ENCODE measurements at places on chromosomes 3 and 15.

DNA sequence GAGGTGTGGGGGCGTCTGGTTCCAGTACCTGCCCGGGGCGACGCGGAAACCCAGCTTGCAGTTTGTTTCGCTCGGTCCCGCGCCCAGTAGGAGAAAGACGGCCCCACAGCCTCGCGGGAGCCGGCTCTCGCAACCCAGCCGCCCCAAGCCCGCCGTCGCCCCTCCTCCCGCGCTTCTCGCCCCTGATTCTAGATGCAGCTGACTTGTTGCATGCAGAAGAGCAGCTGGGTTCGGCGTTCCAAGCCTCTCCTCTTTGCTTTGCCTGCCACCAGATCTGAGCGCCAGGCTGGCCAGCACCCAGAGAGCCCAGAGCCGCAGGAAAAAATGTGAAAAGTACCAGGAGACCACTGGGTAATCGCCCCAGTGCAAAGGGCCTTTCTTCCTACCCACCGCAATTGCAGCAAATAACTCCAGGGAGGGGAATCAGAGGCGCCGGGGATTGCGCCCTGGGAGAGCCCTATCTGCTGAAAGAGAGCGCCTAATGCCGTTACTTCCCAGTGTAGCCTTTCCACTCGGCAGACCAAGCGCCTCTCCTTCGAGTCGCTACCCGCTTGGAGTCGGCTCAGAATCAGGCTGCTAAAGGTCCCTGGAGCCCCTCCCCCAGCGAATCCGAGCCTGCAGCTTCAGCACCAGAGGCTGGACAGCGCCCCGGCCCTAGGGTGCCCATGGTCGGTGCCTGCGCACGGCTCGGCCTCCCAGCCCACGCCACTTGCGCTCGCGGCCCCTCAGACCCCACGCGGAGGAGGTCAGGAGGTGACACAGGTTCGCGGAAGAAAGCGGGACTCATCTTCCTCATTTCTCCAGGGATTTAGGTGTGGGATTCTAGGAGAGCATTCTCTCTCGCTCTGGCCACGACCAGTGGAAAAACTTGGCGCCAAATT, 15.7 kb upstream of the AEN start:
- DNase-seq, result no peak

- DNase-seq, result no peak
These were observed 78.1 kb upstream of the RNF7 start for GRCh38 chr3:141659821-141660613.

DNA sequence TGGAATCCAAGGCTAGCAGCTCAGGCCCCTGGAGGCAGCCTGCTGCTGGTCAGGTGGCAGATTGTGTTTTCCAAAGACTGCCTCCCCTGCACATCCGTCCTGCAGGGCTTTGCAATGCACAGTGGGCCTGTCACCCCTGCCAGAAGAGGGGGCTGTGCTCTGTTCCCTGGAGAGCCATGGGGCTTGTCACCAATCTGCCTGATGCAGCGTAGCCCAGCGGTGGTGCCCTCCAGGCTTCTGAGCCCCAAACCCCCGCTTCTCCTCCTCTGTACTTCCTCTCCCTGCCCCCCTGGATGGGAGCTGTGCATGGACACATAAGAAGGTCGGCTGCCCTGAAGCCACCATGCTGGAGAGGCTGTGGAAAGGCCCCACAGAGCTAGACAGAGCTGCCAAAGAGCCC, 10.0 kb upstream of the PLXNA1 start:
- no peak for DNase-seq

DNA sequence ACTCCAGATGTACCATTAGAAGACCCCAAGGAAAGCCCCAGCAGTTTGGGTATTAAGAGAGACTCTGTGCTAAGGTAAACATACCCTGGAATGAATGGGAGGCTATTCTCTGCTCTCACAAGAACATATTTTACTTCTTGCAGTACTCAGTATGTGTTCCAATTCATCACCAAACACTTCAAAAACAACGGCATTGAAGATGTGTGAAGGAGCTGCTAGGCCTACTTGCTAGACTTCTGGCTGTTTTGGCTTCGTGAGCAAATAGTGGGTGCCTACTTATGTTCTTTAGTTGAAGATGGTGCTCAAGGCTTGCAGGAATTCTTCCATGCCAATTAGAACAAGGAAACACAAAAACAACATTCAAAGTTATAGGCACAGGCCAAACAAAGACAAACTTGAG, 514.5 kb downstream of the ROBO1 start:
- DNase-seq, result no peak

DNA sequence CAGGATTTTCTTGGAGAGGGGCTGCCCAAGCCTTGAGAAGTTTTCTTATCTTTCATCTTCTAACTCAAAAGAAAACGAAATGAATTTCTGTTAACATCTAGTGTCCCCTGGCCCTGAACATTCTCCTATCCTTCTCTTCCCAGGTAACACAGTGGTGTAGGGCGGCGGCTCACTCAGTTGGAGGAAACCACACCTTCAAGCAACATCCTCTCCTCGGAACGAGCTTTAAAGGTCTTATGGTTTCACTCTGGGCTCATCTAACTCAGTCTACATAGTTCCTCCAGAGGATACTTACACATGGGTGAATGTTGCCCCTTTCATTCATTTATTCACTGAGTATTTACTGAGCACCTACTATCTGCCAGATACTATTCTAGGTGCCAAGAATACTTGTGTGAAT, 31.0 kb upstream of the KLHL6 start:
- DNase-seq, result no peak

- DNase-seq, result no peak
These were observed 123.9 kb upstream of the MEF2A start for GRCh38 chr15:99441871-99442251.

DNA sequence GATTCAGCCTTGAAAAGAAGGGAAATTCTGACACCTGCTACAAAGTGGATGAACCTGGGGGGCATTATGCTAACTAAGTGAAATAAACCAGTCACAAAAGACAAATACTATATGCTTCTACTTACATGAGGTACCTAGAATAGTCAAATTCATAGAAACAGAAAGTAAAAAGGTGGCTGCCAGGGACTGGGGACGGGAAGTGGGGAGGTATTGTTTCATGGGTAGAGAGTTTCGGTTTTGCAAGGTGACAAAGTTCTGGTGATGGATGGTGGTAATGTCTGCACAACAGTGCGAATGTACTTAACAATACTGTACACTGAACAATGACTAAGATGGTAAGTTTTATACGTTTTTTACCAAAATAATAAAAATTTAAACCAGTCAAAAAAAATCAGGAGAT, 4.8 kb downstream of the IDH2 start:
- DNase-seq, result no peak

GRCh38 chr15:60685346-60685937, 206.5 kb upstream of the ICE2 start:
- DNase-seq, result no peak

DNA sequence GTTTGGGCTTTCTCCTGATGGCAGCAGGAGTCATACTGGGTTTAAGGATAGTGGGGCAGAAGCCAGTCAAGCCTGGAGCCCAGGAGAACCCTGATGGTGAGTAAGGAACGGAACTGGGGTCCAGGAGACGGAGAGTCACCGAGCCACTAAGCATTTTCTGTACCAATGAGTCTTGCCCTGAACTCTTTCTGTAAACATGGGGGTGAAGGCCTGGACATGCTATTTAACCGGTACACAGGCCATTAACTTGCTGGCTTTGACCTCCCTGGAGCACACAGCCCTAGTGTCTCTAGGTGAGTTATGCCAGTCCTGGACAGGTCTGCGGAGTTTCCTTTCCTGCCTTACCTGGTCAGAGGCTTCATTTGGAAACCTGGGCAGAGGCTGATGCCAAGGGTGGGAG, 3.9 kb downstream of the SLC6A6 start:
- no peak for DNase-seq

- no peak for DNase-seq
These were observed 22.3 kb downstream of the EAF1 start for GRCh38 chr3:15449489-15450224.

DNA sequence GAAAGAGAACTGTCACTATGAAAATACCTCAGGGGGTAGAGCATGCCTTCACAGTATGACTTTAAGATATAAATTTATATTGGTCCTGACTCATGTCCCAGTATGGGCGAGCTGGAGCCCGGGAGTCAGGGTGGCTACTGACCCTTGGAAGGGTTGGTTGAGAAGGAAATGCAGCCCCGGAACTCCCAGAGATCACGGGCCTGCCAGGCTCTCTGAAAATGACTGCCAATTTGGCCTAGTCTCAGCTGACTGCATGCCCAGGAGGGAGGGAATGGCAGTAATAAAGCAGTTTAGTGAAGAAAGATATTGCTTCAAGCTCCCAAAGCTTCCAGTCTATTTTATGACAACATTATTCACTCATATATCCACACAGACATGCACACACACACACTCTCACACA, 299.0 kb downstream of the NR2F2 start:
- DNase-seq, result no peak

GRCh38 chr15:60924916-60925397, 304.1 kb downstream of the RORA start:
- DNase-seq, result no peak
